ENCODE measurements at places on chromosomes 6 and 20.

- peak; percentile 9 for DNase-seq
Observed at GRCh38 chr6:3977875-3978711, 100.8 kb downstream of the FAM217A start.

- peak; percentile 72 for DNase-seq
Observed at GRCh38 chr20:19735446-19735845, 22.6 kb upstream of the RIN2 start.

- DNase-seq: no peak
Observed at GRCh38 chr20:48678421-48678820, 149.4 kb downstream of the PREX1 start.

- no peak for DNase-seq
Observed at GRCh38 chr6:170222498-170223471, 68.1 kb downstream of the DLL1 start.

DNA sequence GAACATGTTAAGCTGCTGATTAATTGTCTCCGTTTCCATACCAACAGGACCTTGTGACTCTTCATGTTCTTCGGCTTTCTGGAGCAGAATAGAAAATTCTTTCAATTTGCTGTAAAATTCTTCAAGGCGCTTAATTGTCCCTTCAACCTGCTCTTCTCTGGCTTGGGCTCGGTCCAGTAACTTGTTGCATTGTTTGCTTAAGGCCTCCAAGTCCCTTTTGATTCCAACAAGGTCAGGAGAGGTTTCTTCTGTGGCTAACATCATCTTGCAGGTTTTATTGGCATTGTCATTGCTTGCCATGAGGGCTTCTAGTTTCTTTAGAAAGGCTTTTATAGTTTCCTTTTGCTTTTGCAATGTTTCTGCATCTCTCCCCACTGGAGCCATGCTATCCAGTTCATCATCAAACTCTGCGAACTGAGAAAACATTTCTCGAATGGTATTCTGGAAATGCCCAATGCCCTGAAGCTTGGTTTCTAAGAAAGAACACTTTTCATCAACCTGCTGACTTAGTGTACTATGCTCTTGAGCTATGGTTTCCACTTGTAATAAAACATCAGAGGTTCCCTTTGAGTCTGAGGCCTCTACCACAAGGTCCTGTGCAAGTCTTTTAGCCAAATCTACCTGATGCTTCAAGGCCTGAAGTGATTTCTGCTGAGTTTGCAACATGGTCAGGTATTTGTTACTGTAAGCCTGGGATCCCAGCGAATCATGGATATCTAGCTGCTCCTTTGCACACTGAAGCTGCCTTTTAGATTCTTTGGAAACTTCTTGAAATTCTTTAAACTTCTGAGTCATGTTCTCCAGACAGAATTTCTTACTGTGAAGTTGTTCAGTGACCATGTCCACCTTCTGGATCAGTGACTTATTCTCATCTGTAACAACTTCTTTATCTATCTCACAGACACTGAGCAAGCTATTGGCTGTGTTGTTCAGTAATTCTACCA is 90.2 kb downstream of the DST start:
- DNase-seq: no peak

DNA sequence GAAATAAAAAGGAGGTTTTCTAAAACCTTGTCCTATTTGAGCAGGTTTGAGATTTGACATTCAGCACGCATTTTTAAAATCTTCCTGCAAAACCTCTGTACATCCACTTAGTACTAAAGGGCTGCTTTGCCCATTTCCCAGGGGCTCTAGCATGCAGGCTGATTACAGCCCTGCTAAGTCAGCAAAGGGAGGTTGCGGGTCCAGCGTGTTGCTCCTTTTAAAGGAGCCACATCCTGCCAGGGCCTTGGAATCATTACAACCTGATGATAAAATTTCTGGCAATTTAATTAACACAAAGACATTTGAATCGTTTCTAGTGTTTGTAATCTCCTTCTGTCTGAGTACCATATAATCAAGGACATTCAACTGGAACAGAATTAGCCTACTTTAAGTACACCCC is 455.1 kb upstream of the CITED2 start:
- no peak for DNase-seq

GRCh38 chr20:9139106-9139833 is 70.4 kb downstream of the PLCB4 start:
- no peak for DNase-seq

- no peak for DNase-seq
Observed at GRCh38 chr6:167839343-167839742, 12.6 kb downstream of the AFDN start.

- no peak for DNase-seq
Observed at GRCh38 chr6:22147921-22148776, 148.7 kb downstream of the PRL start.

- peak; percentile 64 for DNase-seq
Observed at GRCh38 chr6:46053039-46053933, 37.6 kb upstream of the CLIC5 start.

- no peak for DNase-seq
Observed at GRCh38 chr6:71079677-71080076, 122.8 kb upstream of the B3GAT2 start.

- peak; percentile 89 for DNase-seq
Observed at GRCh38 chr6:33312361-33313104, 1.3 kb downstream of the TAPBP start.

DNA sequence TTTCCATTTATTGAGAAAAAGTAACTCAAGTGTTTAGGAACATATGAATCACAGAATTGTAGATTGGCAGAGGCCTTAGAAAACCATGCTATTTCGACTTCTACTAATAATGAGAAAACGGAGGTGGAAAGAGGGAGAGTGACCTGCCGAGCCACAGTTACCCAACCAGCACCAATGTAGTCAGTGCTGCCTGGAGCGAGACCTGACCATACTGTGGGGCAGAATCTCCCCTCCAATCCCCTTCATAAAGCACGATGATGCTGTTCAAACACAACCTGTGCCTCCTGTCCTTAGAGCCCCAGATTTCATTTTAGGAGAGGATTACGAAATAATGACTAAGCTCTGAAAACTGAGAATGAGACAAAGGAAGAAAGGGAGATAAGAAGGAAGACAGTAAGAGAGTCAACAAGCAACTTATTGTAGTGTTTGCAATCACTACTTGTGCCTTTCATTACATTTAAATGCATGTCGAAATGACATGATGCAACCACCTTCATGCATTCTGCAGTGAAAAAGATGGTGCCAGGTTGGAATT is 70.6 kb downstream of the ATXN1 start:
- no peak for DNase-seq

GRCh38 chr6:141134723-141135122 is 998.0 kb upstream of the GJE1 start:
- DNase-seq: no peak

DNA sequence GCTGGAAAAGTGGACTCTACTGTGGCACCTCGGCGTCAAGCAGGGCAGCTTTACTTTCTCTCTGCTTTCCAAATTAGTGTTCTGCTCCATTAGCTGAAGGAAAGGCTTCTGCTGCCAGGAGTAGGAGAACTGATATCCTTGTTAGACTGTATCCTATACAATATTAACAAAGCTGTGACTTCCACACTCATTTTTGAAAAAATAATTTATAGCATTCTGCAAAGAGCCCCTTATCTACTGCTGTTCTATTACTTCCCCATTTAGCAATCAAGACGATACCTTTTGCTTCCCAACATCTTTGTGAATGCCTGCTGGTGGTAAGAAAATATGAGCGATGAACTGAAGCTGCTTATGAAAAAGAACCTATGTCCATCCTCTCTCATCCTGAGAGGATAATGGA is 151.1 kb downstream of the UBE3D start:
- DNase-seq: no peak

- DNase-seq: no peak
Observed at GRCh38 chr20:60977901-60978300, 274.2 kb upstream of the CDH4 start.

DNA sequence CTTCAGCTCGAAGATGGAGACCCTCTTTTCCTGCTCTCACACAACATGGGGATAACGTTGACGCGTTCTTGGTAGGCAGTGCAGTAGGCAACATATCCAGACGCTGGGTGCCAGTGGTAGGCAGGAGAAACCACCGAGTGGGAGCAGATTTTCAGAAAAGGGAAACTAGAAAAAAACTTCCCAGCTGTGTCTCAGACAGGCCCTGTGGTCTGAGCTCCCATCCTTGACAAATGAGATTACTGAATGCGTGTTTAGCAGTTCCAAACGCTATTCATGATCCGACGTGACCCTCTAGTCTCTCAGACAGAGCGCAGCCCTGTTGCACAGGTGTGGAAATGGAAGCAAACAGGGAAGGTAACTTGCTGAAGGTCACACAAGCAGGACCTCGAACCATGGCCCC is 83.9 kb upstream of the DUSP22 start:
- no peak for DNase-seq

DNA sequence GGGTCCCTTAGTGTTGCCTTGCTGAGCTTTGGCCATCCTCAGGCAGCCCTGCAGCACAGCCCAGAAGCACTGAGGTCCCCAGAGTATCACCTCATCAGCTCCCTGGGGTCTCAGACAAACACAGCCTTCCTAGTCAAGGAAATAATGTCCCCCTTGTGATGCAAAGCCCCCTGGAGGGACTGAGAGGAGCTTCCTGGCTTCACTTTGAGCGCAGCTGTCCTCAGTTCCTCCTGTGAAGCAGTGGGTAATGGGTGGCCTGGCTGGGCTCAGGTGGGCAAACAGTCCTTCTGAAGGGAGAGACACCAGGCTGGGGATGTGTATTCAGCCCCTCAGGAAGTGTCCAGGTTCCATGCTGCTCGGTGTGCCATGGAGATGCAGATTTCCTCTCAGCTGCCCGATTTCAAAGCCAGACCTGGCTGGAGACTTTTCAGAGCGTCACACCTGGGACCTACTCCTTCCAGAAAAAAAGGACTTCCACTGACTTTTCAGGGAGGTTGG is 79.2 kb upstream of the FOXA2 start:
- no peak for DNase-seq

DNA sequence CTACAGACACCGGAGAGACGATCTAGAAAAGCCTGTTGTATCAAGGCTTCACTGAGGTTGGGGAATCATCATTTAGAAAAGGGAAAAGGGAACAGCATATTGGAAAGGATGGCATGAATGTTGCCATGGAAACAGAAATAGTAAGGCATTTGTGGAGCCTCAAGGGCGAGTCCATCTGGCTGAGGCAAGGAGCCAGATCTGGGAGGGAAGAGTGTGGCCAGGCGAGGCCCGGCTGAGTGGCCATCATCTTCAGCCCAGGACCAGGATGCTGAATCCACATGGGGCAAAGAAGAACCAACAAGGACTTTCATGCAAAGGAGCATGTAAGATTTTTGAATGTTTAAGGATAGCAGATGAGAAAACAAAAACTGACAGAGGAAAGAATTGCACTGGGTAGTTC is 85.8 kb downstream of the MAP3K5 start:
- no peak for DNase-seq

DNA sequence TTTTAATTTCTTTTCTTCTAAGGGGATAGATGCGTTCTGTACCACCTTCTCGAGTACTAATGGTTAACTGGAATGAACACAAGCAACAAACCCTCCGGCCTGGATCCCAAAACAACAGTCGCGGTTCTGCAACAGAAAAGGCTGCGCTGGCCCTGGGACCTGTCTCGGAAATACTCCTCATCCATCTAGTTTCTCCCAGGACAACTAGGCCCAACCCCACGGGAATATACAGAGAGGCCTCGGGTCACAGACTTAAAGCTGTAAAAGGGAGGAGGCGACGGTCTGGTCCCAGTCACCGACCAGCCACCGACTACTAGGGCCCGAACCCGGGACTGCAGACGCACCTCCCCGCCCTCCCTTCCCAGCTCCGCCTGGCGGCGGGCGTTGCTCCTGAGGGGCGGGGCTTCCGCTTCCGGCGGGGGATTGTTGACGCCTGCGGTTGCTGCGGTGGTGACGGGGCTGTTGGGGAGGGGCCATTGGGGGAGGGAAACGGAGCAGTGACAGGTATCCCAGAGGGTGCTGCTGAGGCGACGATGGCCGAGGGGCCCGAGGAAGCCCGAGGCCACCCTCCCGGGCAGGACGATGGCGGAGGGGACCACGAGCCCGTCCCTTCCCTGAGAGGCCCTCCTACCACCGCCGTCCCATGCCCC is at the start of gene FAM8A1:
Gene FAM8A1 (plus strand): TSS at position 426 of the 650 bp plus-strand sequence. CDS start 108 bp downstream, at position 534.
- DNase-seq: peak; percentile 98

DNA sequence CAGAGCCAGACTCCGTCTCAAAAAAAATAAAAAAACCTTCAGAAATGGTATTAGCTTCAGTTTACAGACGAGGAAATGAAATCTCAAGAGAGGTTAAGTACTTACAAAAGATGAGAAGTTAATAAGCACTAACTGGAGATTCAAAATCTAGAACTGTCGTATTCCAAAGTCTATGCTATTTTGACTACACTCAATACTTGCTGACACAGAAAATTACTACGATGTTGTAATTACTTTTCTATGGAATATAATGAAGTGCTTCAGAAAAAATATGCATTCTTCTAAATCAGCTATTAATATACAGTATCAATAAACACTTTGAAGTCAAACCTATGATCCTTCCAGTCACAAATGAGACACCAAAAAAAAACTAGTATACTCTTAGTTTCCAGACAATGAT is 12.2 kb downstream of the REPS1 start:
- DNase-seq: no peak

GRCh38 chr6:150291968-150292710 is 76.7 kb upstream of the IYD start:
- DNase-seq: no peak

- DNase-seq: no peak
Observed at GRCh38 chr6:163725008-163725941, 310.8 kb downstream of the QKI start.

GRCh38 chr6:36455486-36456027 is 12.8 kb downstream of the KCTD20 start:
- DNase-seq: no peak

- DNase-seq: no peak
Observed at GRCh38 chr20:17995967-17996819, 27.4 kb downstream of the MGME1 start.

DNA sequence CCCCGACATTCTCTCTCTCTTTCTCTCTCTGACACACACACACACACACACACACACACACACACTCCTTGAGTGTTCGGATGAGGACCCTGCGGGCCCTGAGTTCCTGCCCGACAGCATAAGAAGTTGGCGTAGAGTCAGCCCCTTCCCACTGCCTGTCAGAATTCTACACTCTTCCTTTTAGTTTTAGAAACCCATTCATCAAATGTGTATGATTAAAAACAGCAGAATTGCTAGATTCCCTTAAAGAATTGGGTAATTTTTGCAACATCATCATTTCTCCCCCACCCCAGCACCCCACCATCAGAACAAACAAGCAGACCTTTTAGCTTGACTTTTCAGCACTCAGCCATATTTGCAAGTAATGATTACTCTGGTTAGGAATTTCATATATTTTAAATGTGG is 322.8 kb downstream of the FARS2 start:
- DNase-seq: no peak

- DNase-seq: no peak
Observed at GRCh38 chr6:1597121-1597744, 12.5 kb upstream of the FOXC1 start.

DNA sequence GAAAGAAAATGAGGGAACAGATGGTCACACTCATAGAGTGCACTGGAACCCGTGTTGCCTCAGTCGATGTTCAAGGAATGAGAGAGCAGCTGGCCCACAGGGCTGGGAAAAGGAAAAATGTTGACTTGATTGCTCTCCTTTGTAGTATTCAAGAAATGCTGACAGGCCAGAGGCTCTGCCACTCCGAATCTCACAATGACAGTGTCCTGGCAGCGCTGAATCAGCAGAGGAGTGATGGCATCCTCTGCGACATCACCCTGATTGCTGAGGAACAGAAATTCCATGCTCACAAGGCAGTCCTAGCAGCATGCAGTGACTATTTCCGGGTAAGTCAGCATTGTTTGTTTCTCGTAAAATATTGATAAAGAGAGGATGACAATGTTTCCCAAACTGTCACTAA is 51.3 kb downstream of the KLHL32 start:
- no peak for DNase-seq

- no peak for DNase-seq
Observed at GRCh38 chr6:151024597-151024996, 159.1 kb downstream of the MTHFD1L start.

GRCh38 chr20:58162986-58163385 is 65.5 kb downstream of the ANKRD60 start:
- DNase-seq: no peak

All from transverse colon (tissue), 4 donors.